ENCODE measurements at places on chromosomes 7 and 10. TPM values are rescaled to one million over a fixed set of nuclear protein-coding genes. Genes with fewer than 3 reads are reported as not detected.

Gene REEP3
- total RNA-seq: 104 TPM

Gene NYAP1
- total RNA-seq: 1.7 TPM

Gene SPDYE2
- not detected for total RNA-seq

Gene SLC26A3
- total RNA-seq: 13.1 TPM

GRCh38 chr10:30330497-30331168 is 18.4 kb downstream of the MTPAP start:
- no peak for ATAC-seq

- ATAC-seq: no peak
Observed at GRCh38 chr7:6350433-6351058, 78.1 kb upstream of the CYTH3 start.

DNA sequence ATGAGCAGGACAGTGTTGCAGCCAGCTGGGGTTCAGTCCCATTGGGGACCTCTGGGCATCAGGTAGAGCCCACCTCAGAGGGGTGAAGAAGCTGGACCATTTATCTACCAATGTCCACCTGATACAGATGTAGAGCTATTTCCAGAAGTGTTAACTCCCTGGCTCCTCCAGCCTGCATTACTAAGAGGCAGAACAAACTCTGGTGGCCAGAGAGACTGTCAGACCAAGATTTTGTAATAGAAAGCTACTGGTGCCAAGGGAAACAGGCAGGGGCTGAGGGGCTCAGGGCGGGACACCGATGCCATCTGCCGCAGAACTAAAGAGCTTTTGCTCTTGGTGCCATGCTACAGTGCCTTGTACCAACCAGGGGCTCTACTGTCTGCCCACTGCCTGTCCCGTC is 268.2 kb upstream of the HABP2 start:
- no peak for ATAC-seq

DNA sequence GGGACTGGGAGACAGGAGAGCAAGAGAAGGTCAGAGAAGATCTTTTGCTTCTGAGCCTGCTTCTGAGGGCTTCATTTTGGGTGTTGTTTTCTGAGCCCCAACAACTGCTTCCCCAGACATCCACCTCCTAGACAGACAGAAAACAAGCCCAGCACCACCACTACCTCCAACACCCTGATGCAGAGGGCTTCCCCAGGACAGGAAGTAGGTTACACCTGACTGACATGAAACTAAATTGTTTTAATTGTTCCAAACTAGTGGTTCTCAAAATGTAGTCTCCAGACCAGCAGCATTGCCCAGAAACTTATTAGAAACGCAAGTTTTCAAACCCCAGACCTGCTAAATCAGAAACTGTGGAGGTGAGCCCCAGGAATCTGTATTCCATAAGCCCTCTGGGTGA is 163.6 kb upstream of the KMT2E start:
- no peak for ATAC-seq

DNA sequence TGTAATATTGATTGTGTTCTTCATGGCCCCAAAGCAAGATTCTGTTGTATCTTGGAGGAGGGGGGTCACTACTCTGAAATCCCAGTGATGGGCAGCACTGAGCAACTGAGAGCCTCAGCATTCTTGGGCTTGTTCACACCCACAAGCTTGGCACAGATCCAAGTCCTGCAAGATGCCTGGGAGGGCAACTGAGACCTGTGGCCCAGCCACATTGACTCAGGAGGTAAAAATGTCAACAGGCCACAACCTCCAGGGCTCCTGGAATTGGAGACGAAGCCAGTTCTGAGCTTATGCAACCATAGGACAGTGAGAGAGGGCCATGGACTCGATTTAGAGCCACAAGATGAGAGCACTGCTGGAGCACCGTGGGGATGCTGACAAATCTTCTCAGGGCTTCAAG is 3.1 kb upstream of the DOCK1 start:
- no peak for ATAC-seq

GRCh38 chr7:150686030-150686631 is 625 bp downstream of the GIMAP2 start:
- ATAC-seq: no peak

DNA sequence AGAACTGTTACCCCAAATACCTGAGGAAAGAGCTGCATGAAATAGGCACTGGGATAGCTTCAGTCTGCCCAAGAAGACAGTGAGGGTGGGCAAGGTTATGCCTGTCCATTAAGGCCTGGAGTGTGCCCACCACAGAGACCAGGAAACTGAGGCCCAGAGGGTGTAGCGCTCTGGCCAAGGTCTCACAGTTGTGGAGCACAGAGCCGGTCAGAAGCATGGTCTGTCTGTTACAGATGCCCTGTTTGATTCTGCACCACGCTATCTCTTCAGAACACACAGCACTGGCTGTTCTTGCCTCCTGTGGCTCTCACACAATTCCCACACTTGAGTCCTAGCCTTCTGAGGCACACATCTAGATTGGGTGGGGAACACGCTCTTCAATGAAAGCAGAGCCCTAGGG is 261.4 kb downstream of the GRID1 start:
- no peak for ATAC-seq

GRCh38 chr10:48506147-48506917 is 98.5 kb downstream of the ARHGAP22 start:
- ATAC-seq: no peak

DNA sequence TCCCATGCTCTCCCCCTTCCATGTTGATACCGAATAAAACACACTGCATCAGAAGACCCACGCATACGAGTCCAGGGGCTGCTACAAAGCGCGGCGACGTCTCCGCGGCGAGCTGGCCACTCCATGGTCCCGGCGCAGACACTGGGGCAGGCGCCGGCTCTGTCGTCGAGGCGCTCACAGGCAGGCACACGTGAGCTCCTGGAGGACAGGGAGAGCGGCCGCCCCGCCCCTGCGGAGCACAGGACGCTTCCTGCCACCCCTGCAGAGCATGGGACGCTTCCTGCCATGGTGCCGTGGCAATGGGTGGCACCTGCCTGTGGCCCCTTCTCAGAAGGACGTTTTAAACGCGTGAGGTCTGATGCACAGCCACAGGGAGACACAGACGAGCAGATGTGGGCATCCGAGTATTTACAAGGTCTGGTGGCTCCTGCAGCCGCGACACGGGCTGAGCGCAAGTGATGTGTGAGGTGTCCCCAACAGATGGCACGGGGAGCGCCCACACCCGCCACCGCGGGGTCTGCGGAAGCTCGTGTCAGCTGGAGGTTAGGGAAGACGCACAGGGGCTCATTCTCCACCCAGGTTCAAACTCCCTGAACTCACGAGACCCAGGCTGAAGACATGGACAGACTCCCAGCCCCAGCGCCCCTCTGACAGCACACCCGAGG is 21.4 kb upstream of the GPR146 start:
- ATAC-seq: no peak

DNA sequence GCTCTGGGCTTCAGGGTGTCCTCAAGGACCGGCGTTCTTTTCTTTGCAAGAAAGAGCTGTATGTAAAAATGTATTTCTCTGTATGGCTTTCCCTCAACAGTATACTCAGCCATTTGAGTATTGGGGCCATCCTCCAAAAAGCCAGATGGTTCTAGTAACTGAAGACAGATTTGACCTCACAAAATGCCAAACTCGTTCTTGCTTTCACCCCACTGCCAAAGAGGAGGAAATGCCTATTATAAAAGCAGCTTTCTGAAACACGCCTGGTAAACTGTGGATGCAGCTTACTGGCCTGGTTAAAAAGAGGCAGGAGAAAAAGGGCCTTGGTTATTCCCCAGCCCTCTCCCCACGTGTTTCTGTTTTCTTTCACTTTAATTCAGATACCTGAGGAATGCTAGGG is 7.7 kb upstream of the HTR5A start:
- no peak for ATAC-seq

- ATAC-seq: no peak
Observed at GRCh38 chr7:156257904-156258303, 382.7 kb upstream of the RNF32 start.

- ATAC-seq: no peak
Observed at GRCh38 chr7:72785166-72785955, 42.6 kb downstream of the TYW1B start.

DNA sequence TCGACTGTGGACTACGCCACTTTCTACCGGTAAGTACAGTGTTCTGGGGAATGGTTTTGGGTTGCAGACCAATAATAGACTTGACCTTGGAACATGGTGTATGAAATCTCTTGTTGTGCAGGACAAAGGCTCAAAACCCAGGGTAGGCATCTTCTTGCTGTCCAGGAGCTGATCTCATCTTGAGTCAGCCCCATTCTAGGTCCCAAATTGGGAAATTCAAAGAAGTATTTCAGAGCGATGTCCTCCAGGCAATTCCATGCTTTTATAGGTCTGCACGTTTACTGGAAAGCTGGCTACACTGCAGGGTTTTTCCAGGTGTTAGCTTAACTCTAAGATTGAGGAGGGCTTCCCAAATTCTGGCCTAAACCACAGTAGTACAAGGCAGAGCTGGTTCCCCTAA is 180.7 kb downstream of the BMPER start:
- no peak for ATAC-seq

DNA sequence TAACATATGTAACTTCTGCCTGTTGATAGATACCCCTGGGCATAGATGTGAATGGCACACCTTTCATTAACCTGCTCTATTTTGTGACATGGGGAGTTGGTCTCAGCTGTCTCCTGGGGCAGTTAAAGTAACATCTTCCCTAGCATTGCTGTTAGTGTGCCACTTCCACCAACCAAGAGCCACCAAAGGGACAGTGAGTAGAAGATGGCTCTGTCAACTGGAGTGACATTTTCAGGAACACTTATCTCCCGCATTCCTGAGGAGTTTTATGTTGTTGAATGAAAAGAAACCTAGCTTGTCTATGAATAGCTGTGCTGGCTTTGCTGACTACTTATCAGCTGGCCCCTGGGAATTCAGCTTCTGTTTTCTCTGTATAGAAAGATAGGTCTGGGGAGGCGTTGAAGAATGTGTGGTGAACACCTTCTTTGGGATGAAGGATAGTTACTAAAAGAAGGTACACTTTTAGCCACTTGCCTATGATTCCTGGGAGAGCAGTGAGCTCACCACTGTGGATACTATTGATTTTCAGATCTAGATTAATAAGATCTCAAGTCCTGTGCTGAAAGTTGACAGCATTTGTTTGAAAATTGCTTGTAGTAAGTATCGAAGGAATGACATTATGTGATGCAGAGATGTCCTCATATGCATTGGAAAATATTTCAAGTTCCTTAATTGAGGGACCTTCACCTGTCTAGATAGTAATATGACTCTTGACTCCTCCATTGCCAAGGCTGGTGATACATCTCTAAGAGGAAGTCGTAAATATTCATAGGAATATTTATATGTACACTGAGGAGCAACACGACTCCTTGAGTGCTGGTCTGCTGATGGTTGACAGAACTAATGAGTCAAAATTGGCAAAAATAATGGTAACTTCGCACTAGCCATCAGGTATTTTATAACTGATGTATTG is 7.6 kb downstream of the STARD3NL start:
- no peak for ATAC-seq

Measured in gastroesophageal sphincter (tissue), 4 donors.